Stimulated activated CD4-positive, alpha-beta T cell treated with anti-CD3 and anti-CD28 coated beads, Interleukin-1b, Interleukin-23, amount 100 ng/mL, for 24 hours (primary cell): ENCODE measurements at places on chromosomes 3 and 15.

DNA sequence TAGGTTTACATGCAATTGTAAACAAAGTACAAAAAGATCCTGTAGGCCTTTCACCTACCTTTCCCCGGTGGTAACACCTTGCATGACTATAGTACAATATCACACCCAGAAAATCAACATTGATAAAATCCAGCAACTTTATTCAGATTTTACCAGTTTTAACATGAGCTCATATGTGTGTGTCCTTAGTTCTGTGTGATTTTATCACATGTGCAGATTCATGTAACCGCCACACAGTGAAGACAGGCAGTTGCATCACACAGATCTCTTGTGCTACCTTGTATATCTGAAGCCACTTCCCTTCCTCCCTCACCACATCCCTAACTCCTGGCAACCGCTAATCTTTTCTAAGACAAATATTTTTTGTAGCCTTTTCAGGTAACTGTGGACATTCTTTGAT is 183.5 kb upstream of the C2CD4B start:
- no peak for DNase-seq

GRCh38 chr3:42983927-42984326 is 4.8 kb downstream of the GASK1A start:
- no peak for DNase-seq

DNA sequence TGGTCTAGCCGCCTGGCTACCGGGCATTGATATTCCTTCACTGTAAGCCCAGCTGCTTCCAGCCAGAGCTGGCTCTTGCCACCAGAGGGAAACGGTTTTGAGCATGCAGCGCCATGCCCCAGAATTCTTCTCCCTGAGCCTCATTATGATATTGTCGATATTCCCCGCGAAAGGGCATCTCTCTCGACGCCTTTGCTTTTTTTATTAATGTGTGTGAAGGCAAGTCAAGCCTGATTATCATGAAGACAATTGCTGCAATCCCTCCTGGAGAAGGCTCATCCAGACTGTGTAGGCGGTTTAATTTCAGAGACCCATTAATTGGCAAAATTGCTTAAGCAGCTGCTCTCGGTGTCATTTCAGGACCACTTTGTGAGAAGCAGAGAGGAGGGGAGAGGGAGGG is 321.2 kb upstream of the TLE3 start:
- DNase-seq = no peak

GRCh38 chr3:54621184-54621583 is 306.7 kb downstream of the LRTM1 start:
- DNase-seq = no peak

DNA sequence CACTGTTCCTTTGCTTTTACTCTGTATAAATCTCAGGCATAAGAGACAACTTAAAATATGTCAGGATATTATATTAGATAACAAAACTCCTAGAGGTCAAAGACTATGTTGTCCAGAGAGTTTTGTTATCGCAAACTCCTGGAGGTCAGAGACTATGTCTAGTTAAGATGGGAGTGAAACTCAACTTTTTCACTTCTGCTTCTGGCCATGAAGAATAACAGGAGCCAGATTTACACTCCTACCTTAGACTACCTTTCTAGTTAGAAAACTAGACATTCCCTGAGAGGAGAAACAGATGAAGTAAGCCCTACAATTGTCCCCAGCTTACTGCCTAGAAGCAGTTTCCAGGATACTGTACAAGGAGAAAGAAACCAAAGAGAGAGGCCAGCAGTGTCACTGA is 255.4 kb upstream of the UBE2E1 start:
- DNase-seq = no peak
